ENCODE measurements at places on chromosomes 5 and 9.

- no peak for DNase-seq
These were observed 145.5 kb downstream of the PRR16 start for GRCh38 chr5:120609570-120609969.

DNA sequence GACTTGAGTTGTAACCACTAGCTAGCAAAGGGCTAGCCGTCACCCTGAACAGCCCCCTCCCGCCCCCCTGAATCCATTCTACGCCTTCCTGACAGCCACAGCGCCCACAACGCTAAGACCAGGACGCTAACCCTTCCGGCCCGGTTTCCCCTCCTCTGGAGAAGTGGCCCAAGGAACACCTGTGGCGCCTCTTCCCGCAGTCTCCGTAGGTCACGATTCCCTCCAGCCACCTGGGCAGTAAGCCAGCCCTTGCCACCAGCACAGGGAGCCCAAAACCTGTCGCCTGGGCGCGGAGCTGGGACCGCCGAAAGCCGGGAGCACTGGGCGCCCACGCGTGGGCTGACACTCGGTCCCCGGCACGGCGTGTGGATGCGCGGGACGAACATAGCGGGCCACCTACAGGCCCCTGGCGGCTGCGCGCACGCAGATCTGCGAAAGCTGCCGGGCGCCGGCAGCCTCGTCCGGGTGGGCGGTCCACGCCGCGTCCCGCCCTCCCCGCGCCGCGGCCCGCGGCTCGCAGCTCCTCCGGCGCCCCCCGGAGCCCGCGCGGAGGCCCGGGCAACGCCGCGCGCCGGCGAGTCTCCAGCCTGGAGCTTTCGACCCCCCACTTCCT lies 596 bp downstream of the IRF1 start:
- no peak for DNase-seq

DNA sequence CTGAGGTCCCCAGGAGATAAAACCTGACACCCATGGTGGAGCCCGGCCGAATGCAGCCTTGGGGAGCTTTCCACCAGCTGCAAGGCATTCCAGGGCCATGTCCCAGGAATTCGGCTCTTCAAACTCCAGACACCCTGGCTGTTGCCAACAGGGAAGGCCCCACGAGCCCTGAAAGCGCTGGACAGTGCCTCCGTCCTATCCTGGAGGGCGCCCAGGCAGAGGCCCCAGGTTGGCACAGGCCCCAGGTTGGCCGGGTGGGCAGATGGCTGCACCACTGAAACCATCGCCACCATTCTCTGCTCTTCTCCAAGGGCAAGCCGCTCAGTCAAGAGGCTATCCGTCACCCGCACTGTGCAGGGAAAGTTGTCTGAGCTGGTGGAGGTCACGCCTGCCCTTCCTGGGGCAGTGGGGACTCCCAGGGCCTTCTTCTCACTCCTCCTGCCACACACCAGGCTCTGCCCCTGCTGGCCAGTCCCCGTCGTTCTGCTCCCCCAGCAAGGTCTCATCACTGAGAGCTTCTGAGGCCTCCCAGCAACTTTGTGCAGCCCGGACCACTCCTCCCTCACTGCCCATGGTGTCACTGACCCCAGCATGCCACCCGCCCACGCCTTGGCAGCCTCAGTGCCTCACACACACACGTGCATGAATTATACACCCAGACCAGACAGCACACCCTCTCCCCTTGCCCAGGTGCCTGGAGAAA lies 21.2 kb downstream of the SLC6A3 start:
- DNase-seq, result no peak

- no peak for DNase-seq
These were observed 109.1 kb upstream of the PCA3 start for GRCh38 chr9:76655121-76655541.

GRCh38 chr5:1321576-1321975 lies 23.3 kb downstream of the CLPTM1L start:
- no peak for DNase-seq

DNA sequence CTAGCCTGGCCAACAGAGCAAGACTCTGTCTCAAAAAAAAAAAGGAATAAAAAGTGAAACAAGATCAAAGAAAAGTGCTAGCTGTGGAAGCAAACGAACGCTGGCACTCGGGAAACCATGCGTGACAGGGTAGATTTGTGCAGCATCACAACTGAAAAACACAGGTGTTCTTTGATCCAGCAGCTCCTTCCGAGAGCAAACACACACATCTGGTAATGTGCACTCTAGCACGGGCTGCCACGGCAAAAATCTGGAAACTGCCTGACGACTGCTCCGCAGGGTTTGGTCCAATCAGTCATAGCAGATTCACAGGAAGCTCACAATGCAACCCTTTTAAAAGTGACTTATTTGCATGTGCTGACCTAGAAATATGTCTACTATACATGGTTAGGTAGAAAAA lies 80.0 kb downstream of the SYK start:
- no peak for DNase-seq

GRCh38 chr9:35574578-35575122 lies 30.4 kb upstream of the TESK1 start:
- DNase-seq, result no peak

- no peak for DNase-seq
These were observed 112.8 kb upstream of the NR3C1 start for GRCh38 chr5:143516249-143516648.

DNA sequence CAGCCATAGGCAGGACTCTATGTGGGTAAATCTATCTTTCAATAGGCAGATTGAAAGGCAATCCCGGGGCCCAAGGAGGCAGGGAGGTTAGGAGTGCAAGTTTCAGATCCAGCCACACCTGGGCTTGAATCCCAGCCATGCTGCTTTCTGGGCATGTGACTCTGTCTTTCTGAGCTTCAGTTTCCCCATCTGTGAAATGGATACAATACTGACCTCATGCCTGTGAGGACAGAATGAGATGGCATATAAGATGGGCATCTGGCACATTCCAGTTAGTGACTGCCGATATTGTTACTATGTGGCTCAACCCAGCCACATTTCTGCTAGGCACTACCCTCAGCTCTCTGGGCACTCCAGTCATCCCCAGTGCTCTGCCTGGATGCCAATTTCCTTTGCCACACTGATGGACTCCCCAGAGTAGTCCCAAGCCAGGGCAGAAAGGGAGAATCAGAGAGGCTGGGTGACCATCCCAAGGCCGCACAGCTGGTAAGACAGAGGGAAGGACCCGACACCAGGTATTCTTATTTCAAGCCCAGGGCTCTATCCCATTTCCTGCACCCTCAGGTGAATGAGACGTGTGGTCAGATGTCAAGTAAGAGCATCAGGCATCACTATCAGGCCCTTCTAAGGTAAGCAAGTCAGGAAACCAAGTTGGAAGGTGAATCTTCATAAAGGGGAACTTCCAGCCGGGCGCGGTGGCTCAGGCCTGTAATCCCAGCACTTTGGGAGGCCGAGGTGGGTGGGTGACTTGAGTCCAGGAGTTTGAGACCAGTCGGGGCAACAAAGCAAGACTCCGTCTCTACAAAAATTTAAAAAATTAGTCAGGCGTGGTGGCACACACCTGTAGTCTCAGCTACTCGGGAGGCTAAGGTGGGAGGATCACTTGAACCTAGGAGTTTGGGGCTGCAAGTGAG lies 38.7 kb downstream of the SH3PXD2B start:
- DNase-seq, result no peak

- DNase-seq, result no peak
These were observed 416.5 kb upstream of the TLE4 start for GRCh38 chr9:79155308-79155707.

DNA sequence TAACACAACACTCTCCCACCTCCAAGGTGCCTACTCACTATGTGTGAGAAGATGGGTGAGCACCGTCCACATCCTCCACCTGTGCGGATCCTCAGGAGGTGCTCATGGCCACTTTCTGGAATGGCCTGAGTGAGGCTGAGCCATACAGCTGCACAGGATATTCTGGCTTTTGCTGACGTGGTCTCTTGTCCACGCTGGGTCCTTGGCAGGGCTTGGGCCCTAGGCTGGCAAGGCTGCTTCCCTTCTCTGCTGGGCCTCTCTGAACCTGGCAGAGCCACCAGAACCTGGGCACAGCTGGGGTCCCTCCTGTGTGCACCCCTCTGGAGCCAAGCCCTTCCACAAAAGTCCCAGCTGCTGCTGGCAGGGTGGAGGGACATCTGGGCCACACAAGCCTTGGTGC lies 56.4 kb upstream of the IER5L start:
- no peak for DNase-seq

- no peak for DNase-seq
These were observed 281.1 kb upstream of the ANKRD55 start for GRCh38 chr5:56514245-56514644.

DNA sequence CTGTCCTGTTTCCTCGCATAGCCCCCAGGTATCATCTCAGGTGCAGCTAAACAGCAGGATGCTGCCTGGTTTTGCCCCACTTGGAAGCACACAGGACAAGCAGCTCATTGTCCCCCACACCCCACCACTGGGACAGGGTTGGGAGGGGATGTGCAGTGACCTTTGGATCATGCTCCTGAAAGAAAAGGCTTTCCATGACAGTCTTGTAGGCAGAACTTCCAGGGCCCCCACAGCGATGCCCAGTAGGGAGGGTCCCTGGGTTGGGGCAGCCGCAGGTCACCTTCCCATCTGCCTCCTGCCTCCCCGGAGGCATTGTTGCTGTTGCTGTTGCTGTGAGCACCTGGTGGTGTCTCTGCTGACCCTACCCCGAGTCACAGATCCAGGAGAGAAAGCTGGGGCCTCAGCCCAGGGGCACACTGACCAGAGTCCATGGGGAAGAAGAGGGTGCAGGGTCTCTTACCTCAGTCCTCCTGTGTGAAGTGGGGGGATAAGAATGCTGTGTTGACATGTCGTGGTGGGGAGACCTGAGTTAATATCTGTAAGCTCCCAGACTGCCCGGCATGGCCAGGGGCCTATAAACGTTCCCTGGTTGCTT lies 8.5 kb downstream of the CEP72 start:
- no peak for DNase-seq

DNA sequence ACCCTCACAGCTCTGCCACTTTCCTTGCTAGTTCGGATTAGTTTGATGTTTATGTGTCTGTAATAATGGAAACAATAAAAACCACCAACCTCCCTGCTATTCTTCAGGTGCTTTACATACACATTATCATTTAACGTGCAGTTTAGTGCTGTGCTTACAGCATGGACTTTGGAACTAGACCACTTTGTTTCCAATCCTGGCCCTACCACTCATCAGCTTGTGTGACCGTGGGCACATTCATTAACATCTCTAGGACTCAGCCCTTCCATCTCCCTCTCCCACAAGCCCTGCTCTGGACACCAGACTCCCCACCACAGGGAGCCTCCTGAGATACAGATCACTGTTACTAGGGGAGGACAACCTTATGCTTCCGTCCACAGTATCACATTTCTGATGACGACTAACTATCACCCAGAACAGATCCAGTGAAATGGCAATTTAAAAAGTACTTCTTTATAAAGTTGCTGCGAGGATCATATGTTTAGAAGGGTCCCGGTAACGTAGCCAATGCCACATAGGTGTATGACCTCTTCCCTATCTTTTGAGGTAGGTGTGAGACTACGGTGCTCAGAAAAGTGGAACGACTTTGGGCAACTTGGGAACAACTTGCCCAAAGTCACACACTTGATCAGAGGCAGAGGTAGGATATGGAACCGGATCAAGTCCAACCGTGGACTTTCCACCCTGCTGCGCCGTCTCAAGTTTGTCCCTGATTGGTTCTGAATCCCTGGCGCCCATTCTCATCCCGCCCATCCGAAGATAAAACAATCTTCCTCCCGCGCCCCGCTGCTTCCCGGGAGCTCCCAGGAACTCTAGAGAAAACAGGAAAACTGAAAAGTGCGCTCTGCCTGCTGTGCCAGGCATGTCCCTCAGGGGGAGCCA lies 132.4 kb upstream of the NIPBL start:
- DNase-seq, result peak; percentile 63

DNA sequence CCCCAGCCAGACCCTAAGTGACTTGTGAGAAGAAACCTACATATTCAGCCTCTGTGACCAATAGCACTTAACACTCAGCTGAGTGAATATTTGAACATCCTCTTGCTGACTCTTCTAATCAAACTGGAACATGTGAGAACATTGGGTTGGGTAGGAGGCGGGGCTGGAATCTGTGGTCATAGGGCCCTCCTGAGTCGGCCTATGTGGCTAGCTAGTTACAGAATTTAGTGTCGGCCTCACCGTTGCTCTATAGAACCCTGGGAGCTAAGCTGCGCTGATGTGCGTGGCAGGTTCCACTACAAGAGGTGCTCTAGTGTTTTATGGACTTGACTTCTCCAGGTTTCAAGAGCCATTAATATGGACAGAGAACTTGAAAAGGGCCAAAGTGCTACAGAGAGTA lies 138.8 kb downstream of the DROSHA start:
- no peak for DNase-seq

- DNase-seq, result no peak
These were observed 56.4 kb downstream of the PFDN1 start for GRCh38 chr5:140246378-140247122.

DNA sequence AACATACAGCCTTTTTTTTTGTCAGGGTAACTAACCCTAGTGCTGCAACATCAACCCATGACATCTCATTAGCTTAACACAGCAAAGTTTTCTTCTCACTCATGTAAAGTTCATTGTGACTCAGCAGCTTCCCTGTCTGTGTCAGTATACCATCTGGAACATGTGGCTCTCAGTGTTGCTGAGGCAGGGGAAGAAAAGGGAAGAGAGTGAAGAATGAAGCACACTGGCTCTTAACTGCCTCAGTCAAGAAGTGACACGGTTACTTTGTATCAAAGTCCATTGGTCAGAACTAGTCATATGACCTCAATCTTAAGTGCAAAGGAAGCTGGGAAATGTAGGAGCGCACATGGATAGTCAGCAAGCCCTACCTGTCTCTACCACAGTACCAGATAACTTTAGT lies 185.0 kb upstream of the ELL2 start:
- no peak for DNase-seq

DNA sequence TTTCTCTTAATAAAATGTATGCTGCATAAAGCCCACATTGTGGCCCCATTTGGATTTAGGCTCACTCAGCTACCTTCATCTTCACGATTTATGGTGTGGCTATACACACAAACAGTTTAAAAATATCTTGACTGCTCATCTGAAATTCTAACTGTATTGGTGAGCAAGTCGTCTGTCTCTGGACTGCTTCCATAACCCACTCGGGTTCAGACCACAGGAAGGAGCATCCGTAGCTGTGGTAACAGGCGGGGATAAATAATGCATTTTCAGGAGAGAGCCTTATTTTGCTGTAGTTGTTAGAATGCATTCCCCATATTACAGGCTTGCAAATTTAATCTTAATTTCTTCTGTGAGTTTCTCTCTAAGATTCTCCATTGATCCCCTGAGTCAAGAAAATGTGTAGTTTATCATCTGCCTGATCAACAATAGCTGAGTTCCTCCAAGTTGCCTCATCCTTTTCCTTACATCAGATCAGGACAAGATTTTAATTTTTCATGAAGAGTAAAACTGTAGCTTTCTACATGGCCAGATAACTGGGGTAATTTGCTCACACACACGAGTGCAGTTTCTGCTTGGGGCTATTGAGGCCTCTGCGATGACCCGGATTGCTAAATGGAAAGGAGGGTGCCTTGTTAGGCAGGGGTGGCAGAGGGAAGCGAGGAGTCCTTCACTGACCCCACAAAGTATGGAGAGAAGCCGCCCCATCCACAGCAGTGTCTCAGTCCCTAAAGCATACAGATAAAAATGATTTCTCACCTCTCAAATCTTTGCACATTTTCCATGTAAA lies 133.9 kb downstream of the FSTL4 start:
- no peak for DNase-seq
